ENCODE measurements at places on chromosomes 7 and 10.
A peak's percentile ranks its signal among the peaks of the same experiment; 100 is the strongest.

- DNase-seq: peak; percentile 98
Observed at GRCh38 chr7:129014501-129015101, 40.3 kb downstream of the TNPO3 start.

- no peak for DNase-seq
Observed at GRCh38 chr10:69446650-69447151, 4.6 kb upstream of the TSPAN15 start.

DNA sequence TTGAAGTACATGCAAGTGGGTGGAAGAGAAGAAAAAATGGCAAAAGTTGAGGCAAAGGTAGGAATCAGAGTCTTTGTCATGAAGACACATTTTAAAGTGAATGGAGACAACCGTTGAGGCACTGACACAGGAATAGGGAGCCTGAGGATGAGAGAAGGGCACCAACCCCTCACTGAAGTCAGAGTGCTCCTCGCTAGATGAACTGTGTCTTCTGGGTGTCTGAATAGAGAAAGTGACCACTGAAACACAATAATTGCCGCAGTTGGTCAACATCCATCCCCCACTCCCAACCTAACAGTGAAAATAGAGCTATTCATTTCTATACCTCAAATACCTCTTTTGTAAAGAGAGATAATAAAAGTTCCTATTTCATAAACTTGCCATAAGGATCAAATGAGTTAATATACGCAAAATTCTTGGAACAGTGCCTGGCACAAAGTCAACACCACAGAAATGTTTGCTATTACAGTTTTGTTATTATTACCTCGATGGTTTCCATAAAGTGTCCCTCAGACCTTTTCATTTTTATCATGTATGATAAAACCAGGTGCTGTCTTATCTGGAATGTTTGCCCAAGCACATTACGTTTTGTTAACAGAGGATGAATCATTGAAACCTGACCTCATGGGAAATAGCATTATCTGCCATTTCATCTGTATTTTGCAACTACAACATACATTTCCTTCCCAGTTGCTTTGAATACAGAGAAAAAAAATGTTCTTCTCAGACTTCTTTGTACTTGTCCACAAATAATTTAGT lies 61.8 kb upstream of the SP4 start:
- DNase-seq: peak; percentile 27

- DNase-seq: no peak
Observed at GRCh38 chr10:15220445-15220844, 52.0 kb upstream of the NMT2 start.
